IPS DF 6.9 (cell line): ENCODE measurements at places on chromosomes 4 and X.

- no peaks in the 10 kb centered on the region for H3K36me3 ChIP-seq
- DNase-seq: no peak
- no peaks in the 10 kb centered on the region for H3K4me1 ChIP-seq
- H3K27me3 ChIP-seq: no peaks in the 10 kb centered on the region
Observed at GRCh38 chrX:105468741-105469140, 248.2 kb upstream of the TEX13A start.

DNA sequence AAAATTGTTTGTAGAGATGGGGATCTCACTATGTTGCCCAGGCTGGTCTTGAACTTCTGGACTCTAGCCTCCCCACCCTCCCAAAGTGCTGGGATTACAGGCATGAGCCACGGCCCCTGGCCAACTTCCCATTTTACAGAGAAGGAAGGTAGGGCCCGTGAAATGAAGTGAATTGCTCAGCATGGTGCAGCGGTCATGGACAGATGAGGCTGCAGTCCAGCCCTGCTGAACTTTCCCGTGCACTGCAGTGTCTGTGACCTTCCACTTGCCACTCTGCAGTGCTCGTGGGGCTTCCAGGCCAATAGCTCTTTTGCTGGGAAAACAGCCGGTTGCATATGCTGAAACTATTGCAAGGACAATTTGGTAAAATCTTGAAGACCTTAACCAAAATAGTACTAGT, 454.4 kb upstream of the FAT1 start:
- no peak for DNase-seq
- no peak overlapping the region for H3K27ac ChIP-seq
- H3K36me3 ChIP-seq: no peaks in the 10 kb centered on the region
- H3K27me3 ChIP-seq: no peaks in the 10 kb centered on the region

- no peaks in the 10 kb centered on the region for H3K36me3 ChIP-seq
- no peak for DNase-seq
- no peak overlapping the region for H3K27ac ChIP-seq
Observed at GRCh38 chr4:155639704-155640523, 26.7 kb upstream of the GUCY1A1 start.

DNA sequence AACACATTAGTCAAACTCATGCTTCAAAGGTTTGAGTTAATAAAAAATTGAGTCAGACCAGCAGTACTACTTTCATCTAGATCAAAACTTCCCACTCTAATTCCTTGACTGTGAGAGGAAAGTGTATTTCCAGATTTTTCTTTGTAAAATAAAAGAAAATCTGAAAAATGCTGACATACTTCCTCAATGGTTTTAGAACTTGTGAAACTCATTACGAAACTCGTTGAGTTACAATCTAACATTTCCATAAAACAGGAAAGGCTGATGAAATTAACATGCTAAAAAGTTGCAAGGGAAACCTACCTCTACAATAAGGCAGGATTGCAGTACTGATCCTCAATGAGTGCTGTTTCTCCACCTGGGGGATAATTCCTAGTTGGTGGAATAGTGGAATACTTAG, 217.8 kb upstream of the HCCS start:
- DNase-seq: no peak
- no peak overlapping the region for H3K27ac ChIP-seq
- H3K36me3 ChIP-seq: no peaks in the 10 kb centered on the region
- no peaks in the 10 kb centered on the region for H3K4me1 ChIP-seq
